ENCODE measurements at places on chromosomes 11 and 22.

DNA sequence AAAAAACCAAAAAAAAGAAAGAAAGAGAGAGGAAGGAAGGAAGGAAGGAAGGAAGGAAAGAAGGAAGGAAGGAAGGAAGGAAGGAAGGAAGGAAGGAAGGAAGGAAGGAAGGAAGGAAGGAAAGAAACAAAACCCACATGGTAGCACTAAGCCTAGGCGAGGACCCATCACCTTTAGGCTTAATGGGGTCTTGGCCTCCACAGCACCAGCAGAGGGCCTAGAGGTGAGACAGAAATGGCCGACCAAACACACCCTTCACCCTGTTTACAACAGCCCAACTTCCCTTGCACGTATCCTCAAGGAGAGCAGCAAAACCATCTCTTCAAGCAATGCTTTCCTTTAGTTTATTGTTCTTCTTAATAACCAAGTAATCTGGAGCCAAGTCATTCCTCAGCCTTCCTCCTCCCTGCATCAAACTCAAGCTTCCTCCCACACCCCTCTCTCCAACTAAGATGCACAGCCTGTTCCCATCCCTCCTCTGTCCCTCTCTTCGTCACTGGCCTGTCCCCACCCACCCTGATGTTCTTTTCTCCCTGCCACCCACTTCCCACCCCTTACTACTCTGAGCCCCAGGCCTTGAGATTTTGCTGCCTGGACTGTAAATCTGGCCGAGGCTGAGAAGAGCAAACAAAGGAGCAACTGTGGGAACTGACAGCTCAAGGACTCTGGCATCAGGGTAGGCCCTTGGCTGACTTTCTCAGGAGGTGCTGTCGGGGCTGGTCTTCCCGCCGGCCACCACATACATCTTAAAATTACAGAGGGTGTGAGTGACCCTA lies 26.0 kb downstream of the POU2AF1 start:
- DNase-seq, result no peak

GRCh38 chr11:126132319-126132718 lies 69.7 kb upstream of the CDON start:
- DNase-seq, result no peak

DNA sequence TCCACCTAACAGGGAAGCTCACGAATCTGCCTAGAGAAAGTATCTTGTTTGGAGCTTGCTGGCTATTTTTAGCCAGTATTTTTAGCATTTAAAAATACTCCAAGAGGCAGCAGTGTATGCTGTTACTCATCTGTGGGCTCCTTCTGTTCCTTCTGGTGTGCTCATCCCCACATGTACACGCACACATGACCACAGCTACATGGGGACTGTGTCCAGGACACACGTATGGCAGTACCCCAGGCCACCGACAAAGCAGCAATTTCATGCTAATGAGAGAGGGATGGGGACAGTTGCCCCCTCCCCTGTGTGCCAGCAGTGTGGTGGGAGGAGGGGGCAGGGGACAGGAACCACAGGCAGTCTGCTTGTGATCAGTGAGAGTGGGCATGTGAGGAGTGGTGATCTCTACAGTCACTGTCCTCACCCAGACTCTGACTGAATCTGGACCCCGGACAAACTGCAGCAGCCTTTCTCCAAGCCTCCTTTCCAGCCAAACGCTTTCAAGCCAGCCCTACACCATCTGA lies 16.4 kb downstream of the USP2 start:
- DNase-seq, result no peak

DNA sequence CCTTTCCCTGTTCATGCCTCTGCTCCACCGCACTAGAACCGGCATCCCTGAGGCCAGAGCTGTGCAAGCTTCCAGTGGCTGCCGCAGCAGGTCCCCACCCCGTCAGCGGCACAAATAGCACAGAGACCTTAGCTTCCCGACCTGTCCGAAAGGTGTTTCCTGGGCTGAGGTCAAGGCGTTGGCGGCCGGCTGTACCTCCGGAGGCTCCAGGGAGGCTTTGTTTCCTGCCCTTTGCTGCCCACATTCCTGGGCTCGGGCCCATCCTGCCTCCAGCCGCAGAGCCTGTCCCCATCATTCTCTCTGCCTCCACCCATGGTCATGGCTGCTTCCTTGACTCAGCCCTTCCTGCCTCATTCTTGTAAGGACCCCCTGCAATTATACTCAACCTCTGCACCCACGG lies 31.2 kb downstream of the ARHGAP8 start:
- DNase-seq, result no peak

GRCh38 chr22:37229012-37229804 lies 14.9 kb downstream of the RAC2 start:
- DNase-seq, result no peak

GRCh38 chr11:82085493-82085892 lies 648.2 kb downstream of the FAM181B start:
- no peak for DNase-seq

- DNase-seq, result no peak
These were observed 16.2 kb upstream of the SHANK3 start for GRCh38 chr22:50656122-50657070.

GRCh38 chr11:119907878-119908572 lies 179.0 kb upstream of the NECTIN1 start:
- DNase-seq, result no peak

DNA sequence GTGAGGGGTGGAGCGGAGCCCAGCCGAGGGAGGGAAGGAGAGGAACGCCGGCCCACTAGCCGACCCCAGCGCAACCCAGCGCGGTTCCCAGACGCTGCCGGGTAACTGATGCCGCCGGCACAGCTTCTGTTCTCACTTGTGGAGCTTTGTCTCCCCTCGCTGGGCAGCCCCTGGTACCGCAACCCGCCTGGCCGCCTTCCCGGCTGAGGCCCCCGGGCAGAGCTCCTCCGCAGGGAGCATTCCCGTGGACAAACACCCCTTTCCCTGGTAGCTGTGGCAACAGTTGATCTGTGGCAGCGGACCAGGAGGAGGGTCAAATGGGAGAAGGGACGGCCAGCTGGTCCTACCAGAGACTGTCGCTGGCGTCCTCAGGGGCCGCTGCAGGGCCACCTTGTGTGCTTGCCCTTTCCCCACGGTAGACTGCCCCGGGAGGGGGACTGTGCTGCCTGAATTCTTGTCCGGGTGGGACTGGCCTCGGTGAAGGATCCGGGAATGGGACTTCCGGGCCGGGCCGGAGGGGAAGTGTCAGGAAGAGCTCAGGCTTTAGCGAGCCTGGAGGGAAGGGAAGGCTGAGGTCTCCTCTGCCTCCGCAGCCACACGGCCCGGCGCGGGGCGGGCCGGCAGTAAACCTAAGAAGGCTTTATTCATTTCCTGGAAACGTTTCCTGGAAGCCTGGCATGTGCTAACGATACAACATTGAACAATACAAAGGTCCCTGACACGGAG lies 468.0 kb downstream of the OPCML start:
- no peak for DNase-seq

GRCh38 chr22:29380032-29380781 lies 8.2 kb downstream of the AP1B1 start:
- DNase-seq, result no peak

GRCh38 chr11:122050021-122050690 lies 65.9 kb downstream of the BLID start:
- DNase-seq, result no peak

Measured in stimulated activated CD8-positive, alpha-beta memory T cell treated with anti-CD3 and anti-CD28 coated beads, Interleukin-2, amount 100 ng/mL, for 48 hours (primary cell).